ENCODE measurements at places on chromosomes 12 and 14.

DNA sequence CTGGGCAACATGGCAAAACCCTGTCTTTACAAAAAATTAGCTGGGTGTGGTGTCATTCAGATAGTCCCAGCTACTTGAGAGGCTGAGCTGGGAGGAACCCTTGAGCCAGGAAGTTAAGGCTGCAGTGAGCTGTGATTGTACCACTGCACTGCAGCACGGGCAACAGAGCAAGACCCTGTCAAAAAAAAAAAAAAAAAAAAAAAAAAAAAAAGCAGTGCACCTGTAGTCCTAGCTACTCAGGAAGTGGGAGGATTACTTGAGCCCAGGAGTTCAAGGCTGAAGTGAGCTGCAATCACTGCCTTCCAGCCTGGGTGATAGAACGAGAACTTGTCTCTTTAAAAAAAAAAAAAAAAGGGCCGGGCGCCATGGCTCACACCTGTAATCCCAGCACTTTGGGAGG, 5.6 kb downstream of the REM2 start:
- DNase-seq = no peak

GRCh38 chr12:56158926-56159461, 835 bp downstream of the MYL6 start:
- DNase-seq = peak; percentile 88

- DNase-seq = no peak
These were observed 21.8 kb downstream of the GOLGA3 start for GRCh38 chr12:132806857-132807256.

GRCh38 chr12:50375802-50376201, 20.6 kb downstream of the FAM186A start:
- no peak for DNase-seq

Data from adipocyte (in vitro differentiated cells).